ENCODE measurements at places on chromosomes 7 and 10.

DNA sequence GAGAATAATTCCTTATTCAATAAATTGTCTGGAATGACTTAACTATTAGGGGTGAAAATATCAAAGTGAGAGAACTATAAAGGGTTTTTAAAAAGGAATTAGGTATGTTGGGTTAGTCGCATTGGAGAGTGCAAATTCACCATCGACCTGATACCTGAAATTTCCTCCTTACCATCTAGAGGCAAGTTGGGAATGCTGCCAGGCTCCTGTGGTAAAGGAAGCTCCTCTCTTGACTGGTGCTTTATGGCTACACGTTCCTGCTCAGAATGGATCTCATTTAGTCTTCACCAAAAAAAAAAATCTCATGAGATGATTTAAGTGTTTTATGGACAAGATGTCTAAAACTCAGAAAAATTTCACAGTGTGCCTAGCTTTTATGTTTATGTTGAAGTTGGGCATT lies 129.8 kb downstream of the EGFR start:
- no peak for DNase-seq

GRCh38 chr7:141739250-141739649 lies 1.1 kb downstream of the SSBP1 start:
- DNase-seq: no peak

DNA sequence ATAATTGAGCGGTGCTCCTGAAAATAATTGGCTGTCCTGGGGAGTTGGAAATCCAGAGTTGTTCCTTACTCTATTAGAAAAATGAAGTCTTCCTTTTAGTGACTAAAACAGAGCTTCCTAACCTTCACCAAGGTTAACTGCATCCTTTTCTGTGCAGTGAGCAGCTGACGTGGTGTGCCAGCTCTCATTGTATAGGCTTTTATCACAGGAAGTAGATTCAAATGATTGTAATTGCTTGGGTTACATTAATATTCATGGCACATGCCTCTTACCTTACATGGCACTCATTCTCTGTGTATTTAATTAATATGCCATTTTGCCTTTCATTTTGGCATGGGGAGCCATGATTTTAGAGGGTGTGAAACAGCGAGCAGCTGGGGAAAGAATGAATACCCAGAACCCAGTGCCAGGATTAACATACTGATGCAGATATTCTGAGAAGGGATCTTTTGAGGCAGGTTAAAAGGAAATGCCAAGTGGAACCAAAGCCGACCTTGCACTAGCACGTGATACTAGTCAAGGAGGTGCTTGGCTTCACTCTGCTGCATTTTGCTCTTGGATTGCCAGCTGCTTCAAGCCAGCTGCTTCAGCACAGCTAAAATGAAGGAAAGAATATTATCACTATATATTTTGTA lies 115.3 kb downstream of the ST7 start:
- no peak for DNase-seq

GRCh38 chr7:156515911-156516790 lies 124.4 kb upstream of the RNF32 start:
- DNase-seq: no peak

GRCh38 chr10:84460520-84460919 lies 132.1 kb downstream of the CCSER2 start:
- DNase-seq: no peak

DNA sequence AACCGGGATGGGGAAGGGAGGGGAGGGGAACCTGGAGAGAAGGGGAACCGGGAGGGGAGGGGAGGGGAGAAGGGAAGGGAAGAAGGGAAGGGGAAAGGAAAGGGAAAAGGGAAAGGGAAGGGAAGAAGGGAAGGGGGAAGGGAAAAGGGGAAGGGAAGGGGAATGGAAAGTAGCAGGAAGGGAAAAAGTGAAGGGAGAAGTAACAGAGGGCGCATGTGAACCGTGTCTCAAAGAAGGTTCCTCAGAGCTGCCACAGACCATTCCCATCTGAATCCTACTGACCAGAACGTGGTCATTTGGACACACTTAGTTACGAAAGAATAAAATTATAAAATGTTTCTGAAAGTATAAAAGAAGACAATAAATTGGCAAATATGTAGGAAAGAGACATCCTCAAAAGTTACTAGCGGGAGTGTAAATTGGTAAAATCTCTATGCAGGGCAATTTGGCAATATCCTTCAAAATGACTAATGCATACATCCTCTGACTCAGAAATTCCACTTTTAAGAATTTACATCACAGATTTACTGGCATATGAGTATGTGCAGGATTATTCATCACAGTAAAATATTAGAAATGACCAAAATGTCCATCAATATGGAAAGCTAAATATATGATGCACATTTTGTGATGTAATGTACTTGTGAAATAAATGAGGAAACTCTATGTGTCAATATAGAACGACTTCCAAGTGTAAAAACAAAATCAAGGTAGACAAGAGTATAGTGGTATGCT lies 12.9 kb downstream of the C10orf67 start:
- DNase-seq: no peak

- DNase-seq: no peak
Measured at GRCh38 chr10:13106387-13107045, 6.6 kb downstream of the OPTN start.

- DNase-seq: no peak
Measured at GRCh38 chr7:76316984-76317781, 14.7 kb downstream of the HSPB1 start.

GRCh38 chr7:4271716-4272015 lies 410.4 kb upstream of the FOXK1 start:
- no peak for DNase-seq

DNA sequence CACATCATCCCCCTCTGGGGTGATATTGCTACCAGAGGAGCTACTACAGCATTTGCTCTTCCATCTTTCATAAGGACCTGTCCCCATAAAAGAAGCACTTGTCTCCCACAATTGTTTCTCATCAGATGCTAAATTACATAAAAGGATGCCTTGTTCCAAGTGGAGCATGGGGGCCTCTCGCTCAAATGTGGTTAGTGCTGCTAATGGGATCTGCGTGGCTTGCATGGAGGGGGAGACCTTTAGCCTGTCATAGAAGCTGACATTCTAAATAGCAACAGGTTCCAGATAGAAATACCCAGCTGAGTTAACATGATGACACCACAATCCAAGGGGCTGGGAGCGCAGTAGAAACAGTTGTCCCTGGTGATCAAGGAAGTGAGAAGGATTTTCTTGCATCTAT lies 257.9 kb downstream of the SFMBT2 start:
- DNase-seq: no peak

- DNase-seq: no peak
Measured at GRCh38 chr7:117781707-117782106, 91.5 kb downstream of the CTTNBP2 start.

DNA sequence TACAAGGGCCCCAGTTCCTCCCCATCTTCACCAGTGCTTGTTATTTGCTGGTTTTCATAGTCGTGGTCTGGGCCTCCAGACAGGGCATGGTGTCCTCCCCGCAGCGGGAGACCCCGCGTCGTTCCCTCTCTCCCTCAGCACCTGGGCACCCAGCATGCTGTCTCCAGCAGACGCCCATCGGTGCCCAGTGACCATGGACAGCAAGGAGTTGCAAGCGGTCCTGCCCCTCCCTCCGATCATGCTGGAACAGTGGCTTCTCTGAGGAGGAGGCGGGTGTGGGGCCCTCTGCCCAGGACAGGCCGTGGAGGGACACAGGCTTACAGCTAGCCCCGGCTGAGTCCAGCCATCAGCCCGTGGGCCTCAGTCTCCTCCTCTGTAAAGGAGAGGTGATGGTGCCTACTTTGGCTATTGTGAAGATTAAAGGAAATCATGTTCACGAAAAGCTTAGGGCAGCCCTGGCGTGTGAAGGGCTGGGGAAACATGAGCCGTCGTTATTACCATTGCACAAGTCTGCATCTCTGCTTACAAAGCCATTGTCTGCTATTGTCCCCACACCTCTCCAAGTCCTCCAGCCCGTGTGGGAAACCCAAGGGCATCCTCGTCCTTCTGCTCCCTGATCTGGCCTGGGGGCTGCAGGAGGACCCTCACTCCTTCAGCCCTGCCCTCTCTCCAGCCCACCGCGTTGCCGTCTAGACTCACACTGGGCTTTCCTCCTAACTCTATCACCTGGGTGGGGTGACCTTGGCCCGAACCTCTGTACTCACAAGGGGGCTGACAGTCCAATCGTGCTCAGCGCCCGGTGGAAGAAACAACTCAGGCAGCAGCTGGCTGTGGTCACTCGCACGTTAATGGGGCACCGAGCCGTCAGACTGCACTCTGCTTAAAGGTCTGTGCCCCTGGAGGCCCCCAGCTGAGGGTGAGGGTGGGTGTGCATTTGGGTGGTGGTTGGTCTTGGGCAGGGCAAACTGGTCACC lies 29.9 kb downstream of the EN2 start:
- DNase-seq: no peak

GRCh38 chr7:47531584-47532492 lies 50.1 kb downstream of the TNS3 start:
- no peak for DNase-seq

GRCh38 chr7:3301831-3302618 lies 973 bp downstream of the SDK1 start:
- no peak for DNase-seq

- no peak for DNase-seq
Measured at GRCh38 chr7:57348646-57349269, 101.2 kb upstream of the ZNF716 start.

- no peak for DNase-seq
Measured at GRCh38 chr10:21213381-21213780, 312.1 kb downstream of the SKIDA1 start.

GRCh38 chr7:142579946-142580345 lies 169.3 kb upstream of the PRSS1 start:
- DNase-seq: no peak

GRCh38 chr7:106778656-106779250 lies 86.3 kb upstream of the PIK3CG start:
- no peak for DNase-seq

DNA sequence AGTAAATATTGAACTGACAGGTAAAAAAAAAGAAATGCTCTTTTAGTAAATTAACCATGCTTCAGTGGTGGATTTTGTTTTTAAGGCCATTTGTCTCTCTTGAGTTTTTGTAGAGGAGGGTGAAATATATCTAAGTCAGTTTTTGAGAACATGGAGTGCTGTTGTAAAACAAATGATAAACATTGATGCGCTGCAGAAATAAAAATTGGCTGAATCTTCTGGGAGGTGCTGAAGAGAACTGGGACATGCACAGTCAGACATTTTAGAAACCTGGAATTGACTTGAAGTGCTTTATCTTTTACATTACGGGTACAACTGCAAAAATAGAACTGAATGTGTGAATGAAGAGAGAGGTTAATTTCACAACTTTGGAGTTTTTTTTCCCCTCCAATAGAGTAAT lies 203.0 kb upstream of the HDAC9 start:
- no peak for DNase-seq

DNA sequence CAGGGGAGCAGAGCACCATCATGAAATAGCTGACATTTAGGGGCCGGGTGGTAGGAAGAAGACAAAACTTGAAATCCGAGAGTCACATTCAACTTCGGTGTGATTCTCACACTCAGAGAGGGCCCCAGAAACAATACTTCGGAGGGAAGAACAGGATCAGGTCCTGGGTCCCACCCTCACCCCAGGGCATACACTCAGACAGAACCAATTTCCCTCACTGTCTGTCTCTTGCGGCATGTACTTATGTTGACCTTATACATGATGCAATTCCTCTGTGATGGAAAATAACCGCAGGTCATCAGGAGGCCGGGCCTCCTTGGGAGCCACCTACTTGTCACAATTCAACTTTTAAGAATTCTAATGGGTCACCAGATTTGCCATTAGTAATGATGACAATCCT lies 26.3 kb upstream of the HMX3 start:
- no peak for DNase-seq

DNA sequence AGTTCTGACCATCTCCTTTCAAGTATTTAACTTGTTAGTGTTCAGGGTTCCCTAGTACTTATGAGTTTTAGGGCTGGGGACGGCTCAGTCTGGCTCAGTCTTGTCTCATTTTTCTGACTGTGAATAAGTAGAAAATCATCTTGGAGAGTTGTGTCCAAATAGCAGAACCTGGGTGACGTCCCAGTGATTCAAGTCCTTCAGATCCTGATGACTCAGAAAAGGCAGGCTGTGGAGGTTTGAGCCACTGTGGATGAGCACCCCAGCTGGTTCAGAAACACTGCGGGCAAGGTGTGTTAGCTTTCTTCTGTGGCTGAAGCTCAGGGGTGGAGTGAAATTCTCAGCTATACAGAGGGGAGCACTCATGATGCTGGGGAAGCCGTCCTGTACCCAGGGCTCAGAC lies 154.4 kb upstream of the NPY start:
- no peak for DNase-seq

GRCh38 chr10:49419005-49419404 lies 23.1 kb upstream of the DRGX start:
- no peak for DNase-seq

GRCh38 chr10:80501913-80502521 lies 35.7 kb upstream of the SH2D4B start:
- no peak for DNase-seq

DNA sequence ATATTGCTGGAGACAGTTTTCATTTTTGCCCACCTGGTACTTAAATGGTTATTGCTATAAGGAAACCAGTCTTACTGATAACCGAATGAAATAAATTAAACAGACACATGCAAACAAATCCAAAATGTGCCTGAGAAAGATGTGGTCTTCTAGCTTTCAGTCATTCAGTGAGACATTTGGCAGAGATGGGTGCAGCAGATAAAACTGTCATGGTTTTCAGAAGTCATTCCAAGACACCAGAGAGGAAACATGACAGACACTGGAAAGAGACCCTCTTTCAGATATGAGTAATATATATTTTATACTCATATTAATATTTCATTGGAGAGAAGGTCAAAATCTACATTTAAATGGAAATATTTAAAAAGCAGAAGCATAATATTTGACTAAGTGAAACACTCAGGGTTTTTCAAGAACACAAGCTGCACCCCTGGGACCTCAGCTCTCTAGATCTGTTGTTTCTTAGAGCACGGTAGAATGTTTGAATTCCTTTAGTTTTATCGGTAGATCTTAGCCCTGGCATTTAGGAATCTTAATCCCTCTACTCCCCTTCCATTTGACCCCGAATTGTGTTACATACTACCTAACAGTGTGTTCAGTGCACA lies 246.1 kb downstream of the AUTS2 start:
- DNase-seq: no peak

DNA sequence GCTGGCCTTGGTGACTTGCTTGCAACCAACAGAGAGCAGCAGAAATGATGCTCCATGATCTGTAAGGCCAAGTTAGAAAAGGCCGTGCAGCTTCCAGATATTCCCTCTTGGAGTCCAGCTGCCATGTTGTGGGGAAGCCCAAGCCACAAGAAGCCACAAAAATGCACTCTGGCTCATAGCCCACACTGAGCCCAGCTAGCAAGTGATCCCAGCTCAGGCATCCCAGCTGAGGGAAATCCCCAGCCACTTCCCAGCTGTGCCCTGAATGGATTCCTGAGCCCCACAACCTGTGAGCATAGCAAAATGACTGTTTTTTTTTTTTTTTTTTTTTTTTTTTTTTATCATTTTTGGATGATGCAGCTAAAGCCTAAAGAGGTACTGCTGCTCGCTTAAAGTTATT lies 11.1 kb upstream of the SDK1 start:
- no peak for DNase-seq

- no peak for DNase-seq
Measured at GRCh38 chr10:873020-873419, 58.5 kb downstream of the LARP4B start.

- DNase-seq: no peak
Measured at GRCh38 chr10:97919012-97919411, 69.4 kb downstream of the GOLGA7B start.

GRCh38 chr10:11638055-11638698 lies 26.7 kb upstream of the USP6NL start:
- DNase-seq: no peak

All from T-helper 2 cell (primary cell).